K562 (cell line): ENCODE measurements at places on chromosomes 12 and 14.

DNA sequence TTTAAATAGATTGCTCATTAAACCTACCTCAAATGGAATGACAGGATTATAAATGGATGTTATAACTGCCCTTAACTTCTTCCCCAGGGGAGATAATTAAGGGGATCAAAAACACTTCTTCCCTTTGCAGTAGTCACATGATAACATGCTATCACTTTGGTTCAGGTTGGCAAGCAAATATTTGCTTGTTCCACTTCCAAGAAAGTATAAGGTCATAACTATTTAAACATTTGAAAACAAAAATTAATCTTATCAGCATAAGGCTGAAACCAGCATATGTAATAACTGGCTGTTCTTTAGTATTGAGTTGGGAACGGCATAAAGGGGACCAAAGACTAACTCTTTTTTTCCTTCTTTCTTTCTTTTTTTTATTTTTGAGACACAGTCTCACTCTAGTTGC lies 2.4 kb upstream of the LYZ start:
- peak; percentile 26 for DNase-seq

GRCh38 chr12:123621101-123621500 lies 12.4 kb downstream of the EIF2B1 start:
- DNase-seq, result no peak

GRCh38 chr14:104557086-104557485 lies 22.5 kb upstream of the C14orf180 start:
- DNase-seq, result no peak

- DNase-seq, result no peak
Measured at GRCh38 chr12:65334521-65334920, 56.0 kb downstream of the MSRB3 start.

DNA sequence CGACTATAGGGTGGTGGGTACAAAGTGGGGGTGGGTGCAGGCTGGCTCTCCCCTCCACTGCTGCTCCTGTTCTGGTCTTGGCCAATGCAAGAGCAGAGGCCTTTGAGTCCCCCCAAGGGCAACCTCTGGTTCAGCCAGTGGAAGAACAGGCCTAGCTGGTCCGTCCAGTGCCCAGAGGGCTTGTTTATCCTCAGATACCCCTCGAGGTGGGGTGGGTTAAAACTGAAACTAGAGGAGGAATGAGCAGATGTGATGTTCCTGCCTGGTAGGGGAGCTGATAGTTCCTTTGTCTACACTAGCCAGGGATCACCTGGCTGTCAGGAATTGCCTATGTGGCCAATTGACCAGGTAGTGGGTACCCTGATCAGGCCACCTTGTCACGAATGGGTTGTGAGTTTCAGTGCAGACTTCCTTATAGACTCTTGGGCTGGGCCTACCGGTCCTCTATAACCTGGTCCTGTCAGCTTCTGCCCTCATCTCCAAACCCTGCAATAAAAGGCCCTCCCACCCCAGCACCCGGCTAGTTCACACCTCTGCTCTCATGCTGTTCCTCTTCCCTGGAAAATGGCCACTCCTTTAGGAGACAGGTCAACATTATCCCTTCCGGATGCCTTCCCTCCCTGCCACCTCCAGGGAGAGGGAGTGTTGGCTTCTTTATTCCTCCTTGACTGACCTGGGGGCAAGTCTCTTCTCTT lies 10.7 kb upstream of the HSP90AA1 start:
- no peak for DNase-seq

GRCh38 chr14:44956866-44957265 lies 4.9 kb downstream of the KLHL28 start:
- DNase-seq, result no peak

GRCh38 chr14:105471297-105471821 lies 3.3 kb upstream of the CRIP2 start:
- peak; percentile 23 for DNase-seq

DNA sequence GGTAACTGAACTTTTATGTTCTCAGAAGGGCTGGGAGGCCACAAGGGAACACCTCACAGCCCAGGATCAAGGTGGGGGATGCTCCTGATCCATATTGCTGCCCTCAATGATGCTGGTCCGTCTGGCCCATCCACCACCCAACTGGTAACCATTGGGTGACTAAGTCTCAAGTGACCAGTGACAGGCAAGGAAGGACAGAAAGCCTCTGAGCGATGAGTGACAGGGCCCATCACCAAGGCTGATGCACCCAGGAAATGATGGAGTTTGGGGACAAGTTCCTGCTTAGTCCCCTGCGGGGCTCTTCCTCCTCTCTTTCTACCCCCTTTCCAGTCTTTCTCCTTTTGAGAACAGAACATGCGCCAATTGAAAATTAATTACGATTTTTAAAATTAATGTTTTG lies 2.6 kb upstream of the MMP19 start:
- DNase-seq, result no peak

GRCh38 chr14:32233260-32233659 lies 30.2 kb upstream of the RNU6-8 start:
- no peak for DNase-seq
